ENCODE measurements at places on chromosomes 6 and 20. TPM values are rescaled to one million over a fixed set of nuclear protein-coding genes. Genes with fewer than 3 reads are reported as not detected.

The HLA-DMA gene
- 352 TPM for polyA plus RNA-seq

The PRPH2 gene
- polyA plus RNA-seq = not detected

The CNBD2 gene
- polyA plus RNA-seq = 0.86 TPM

The BEND6 gene
- 2.4 TPM for polyA plus RNA-seq

The C20orf141 gene
- polyA plus RNA-seq = not detected

The SYCP2 gene
- polyA plus RNA-seq = not detected

The DOK5 gene
- 0.15 TPM for polyA plus RNA-seq

All from GM12878 (cell line).